ENCODE measurements at places on chromosomes 1 and 21. TPM values are rescaled to one million over a fixed set of nuclear protein-coding genes. Genes with fewer than 3 reads are reported as not detected.

Gene ARHGEF10L
- 61.0 TPM for polyA plus RNA-seq

- no peak overlapping the region for H3K27ac ChIP-seq
- H3K4me3 ChIP-seq, result no peak overlapping the region
- H3K27me3 ChIP-seq, result no peaks in the 10 kb centered on the region
- peaks cover 10% of the 10 kb centered on the region for H3K36me3 ChIP-seq
These were observed 28.6 kb downstream of the AGPAT3 start for GRCh38 chr21:43893536-43894205.

DNA sequence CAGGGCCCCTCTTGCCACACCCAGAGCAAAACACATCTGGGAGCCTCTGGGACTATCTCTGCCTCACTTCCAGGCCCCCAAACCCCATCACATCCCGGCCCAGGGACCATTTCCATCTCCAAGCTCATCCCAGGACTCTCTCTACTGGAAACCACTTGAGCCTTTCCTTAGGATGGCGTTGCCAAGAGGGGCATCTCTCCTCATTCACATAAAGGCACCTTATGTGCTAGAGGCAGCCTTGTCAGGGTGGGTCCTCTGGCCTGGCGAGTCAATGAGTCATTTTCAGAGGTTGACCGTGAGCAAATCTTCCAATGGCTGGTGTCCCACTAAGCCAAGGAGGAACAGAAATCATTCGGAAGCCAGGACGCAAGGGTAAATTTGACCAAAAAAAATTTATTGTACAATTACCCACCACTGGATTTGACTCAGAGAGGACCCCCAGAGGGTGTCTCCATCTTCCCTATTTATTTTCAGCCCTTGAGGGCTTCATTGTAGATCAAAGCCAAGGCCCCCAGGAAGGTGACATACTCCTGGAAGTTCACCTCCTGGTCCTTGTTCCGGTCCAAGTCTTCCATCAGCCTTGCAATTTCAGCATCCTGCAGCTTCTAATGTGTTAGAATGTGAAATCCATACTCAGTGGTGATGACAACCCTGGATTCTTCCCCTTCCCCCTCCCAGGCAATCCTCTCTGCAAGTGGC, 1.4 kb downstream of the S100A6 start:
- no peaks in the 10 kb centered on the region for H3K36me3 ChIP-seq
- no peak overlapping the region for H3K4me3 ChIP-seq
- H3K4me1 ChIP-seq, result peaks cover 40% of the 10 kb centered on the region
- H3K27me3 ChIP-seq, result no peaks in the 10 kb centered on the region
- no peak overlapping the region for H3K27ac ChIP-seq

GRCh38 chr1:163412221-163412620, 90.5 kb downstream of the NUF2 start:
- H3K27me3 ChIP-seq, result no peaks in the 10 kb centered on the region
- H3K4me3 ChIP-seq, result no peak overlapping the region
- peaks cover 4% of the 10 kb centered on the region for H3K4me1 ChIP-seq
- DNase-seq, result no peak

GRCh38 chr1:232570007-232570406, 59.9 kb downstream of the SIPA1L2 start:
- no peaks in the 10 kb centered on the region for H3K27me3 ChIP-seq
- peaks cover 3% of the 10 kb centered on the region for H3K4me1 ChIP-seq
- H3K36me3 ChIP-seq, result peaks cover 3% of the 10 kb centered on the region
- no peak overlapping the region for H3K4me3 ChIP-seq
- H3K27ac ChIP-seq, result no peak overlapping the region
- no peak for DNase-seq

DNA sequence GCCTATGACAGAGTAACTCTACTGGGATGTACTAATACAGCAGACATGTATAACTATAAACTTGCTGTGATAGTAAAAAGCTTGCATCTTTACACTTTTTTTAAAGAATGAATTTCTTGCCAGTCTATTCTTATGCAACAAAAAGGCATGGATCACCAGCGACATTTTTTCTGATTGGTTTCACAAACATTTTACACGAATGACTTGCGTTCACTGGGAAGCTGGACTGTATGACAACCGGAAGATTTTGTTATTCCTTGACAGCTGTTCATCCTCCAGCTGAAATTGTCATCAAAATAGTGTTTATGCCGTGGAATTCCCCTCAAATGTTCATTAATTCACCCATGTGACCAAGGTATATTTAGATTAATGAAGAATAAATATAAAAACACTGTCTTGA, 131.0 kb downstream of the XPR1 start:
- no peak for DNase-seq
- no peaks in the 10 kb centered on the region for H3K4me1 ChIP-seq
- H3K27ac ChIP-seq, result no peak overlapping the region
- H3K4me3 ChIP-seq, result no peak overlapping the region
- H3K36me3 ChIP-seq, result no peaks in the 10 kb centered on the region

Measured in spinal cord (tissue), 10 donors.